ENCODE measurements at places on chromosomes 12 and 14. TPM values are rescaled to one million over a fixed set of nuclear protein-coding genes. Genes with fewer than 3 reads are reported as not detected.

CEP170B gene
- polyA plus RNA-seq, result 11.7 TPM

TMEM229B gene
- polyA plus RNA-seq, result 2.6 TPM

KRT80 gene
- polyA plus RNA-seq, result 0.80 TPM

TAS2R8 gene
- polyA plus RNA-seq, result not detected

IKZF4 gene
- polyA plus RNA-seq, result 25.6 TPM

Measured in left kidney (tissue), 8 donors.